Fibroblast of skin of left biceps (primary cell): ENCODE measurements at places on chromosomes 7 and 10.
A peak's percentile ranks its signal among the peaks of the same experiment; 100 is the strongest.

DNA sequence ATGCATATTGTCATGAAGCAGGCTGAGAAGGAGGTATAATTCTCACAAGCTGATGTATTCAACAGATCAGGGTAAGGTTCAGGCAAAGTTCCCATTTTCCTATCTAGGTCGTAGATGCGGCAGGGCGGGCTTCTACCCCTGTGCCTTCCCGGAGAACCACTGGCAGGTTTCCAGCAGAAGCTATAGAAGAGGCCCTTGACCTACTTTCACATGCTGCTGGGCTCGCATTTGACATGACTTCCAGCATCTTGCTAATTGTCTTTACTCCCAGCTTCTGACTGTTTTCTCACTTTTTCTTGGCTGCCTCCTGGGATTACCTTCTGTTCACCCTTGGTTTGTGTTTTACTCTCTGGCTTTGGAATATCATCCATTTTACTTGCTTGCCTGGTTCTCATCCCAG lies 32.6 kb upstream of the ORC5 start:
- no peak for DNase-seq

GRCh38 chr10:72098836-72099599 lies 10.7 kb upstream of the SPOCK2 start:
- DNase-seq = no peak

- DNase-seq = no peak
These were observed 68.0 kb downstream of the TRIL start for GRCh38 chr7:28890137-28890536.

GRCh38 chr7:44978511-44979366 lies at the start of gene MYO1G:
MYO1G (minus strand) TSS chr7:44979015; CDS start chr7:44978961, 54 bp downstream.
- no peak for DNase-seq

- DNase-seq = peak; percentile 38
These were observed 21.7 kb downstream of the RAB18 start for GRCh38 chr10:27525819-27526218.

DNA sequence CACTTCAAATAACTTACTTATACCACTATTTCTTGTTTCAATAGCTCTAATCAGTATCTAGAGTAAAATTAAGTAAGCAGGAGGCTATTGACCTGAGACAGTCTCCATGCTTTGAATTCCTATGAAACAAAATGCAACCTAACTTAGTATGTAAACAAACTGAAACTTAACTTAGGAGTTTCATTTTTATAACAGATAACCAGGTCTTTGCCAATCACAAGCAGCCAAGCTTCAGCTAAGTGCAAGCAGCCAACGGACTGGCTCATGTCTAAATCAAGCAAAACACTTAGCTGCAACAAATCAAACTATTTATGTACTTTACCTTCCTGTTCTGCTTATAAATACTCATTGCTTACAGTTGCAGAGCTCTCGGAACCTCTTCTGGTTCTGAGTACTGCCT lies 4.4 kb upstream of the GSTK1 start:
- DNase-seq = no peak

DNA sequence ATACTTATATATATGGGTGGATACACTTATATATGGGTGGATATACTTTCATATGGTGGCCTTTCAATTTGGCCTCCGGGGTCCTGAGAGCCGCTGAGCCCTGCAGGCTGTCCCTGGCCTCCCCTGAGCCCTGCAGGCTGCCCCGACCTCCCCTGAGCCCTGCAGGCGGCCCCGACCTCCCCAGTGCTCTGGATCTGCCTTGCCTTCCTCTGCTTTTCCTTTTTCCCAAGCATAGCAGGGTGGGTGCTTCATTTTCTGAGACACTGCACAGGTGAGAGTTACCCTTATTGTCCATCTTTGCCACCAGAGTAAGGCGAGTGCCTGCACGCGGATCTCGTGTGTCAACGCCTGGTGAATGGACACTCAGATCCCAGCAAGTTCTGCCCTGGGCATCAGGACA lies 106.6 kb downstream of the VIPR2 start:
- DNase-seq = no peak

DNA sequence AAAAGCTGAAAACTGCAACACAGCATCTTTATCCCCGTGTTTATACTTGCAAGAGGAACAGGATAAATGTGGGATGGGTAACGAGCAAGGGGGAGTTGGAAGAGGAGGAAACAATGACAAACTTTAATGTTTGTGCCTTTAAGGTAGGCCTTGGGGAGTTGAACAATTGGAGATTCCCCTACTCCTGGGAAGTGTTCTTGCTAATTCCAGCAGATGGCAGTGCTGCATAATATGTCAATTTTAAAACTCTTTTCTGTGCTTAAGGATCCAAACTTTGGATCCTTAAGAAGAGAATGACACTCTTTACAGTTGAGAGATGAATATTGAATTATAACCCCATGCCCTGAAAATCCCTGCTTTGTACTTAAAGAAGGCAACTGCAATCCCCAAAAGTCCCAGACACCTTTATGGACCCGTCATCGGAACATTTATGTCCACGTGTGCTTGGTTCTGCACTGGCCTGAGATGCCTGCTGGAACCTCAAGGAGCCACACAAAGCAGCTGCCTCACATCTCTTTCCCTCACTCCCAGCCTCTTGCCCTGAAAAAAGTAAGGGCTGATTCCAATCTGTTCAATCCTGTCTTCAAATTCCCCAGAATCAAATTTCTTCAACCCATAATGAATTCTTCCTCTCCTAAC lies 12.0 kb downstream of the IFIT5 start:
- DNase-seq = no peak

DNA sequence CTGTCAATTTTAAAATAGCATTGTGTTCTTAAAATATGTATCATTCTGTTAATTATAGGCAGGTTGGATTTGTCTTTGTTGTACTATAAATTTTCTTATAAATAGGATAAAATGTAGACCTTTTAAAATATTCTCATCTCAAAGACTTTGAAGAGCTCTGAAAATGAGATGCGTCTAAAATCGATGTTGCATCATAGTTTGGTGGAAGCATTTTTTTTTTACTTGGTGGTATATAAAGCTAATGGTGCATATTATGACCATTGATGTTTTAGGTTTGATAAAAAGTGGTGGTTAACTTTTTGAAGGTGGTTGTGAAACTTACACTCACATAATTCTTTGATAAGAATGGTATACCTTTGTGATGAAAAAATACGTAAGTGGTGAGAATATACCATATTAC lies 69.1 kb downstream of the ZNRF2 start:
- DNase-seq = no peak

GRCh38 chr10:71191019-71191418 lies 21.4 kb upstream of the UNC5B start:
- DNase-seq = no peak

DNA sequence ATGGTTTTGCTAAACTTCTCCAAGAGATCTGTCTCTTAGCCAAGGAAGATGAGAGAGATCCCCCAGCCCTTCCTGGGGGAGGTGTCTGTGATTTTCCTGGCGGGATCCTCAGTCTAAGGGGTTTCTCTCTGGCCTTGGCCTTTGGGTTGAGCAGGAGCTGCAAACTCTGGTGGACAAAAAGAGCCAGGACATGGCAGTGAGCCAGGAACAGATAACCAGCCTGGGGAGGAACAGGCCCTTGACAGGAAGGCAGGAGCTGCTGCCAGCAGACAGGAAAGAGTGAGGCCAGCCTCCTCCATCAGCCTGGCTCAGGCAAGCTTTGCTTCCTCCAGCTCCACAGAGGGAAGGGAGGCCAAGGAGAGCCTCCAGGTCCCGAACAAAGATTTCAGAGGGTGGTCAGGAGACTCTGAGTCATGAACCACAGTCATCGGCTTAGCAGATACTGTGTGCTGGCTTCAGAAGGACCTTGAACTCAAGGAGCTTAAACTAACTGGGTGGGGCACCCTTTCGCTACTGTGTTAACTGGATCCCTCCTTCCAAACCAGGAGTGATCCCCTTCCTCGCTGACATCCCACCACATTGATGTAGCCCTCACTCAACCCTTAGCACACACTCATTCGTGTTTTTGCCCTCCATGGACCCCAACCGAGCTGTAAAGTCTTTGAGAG lies 34.7 kb downstream of the DDIT4 start:
- no peak for DNase-seq

DNA sequence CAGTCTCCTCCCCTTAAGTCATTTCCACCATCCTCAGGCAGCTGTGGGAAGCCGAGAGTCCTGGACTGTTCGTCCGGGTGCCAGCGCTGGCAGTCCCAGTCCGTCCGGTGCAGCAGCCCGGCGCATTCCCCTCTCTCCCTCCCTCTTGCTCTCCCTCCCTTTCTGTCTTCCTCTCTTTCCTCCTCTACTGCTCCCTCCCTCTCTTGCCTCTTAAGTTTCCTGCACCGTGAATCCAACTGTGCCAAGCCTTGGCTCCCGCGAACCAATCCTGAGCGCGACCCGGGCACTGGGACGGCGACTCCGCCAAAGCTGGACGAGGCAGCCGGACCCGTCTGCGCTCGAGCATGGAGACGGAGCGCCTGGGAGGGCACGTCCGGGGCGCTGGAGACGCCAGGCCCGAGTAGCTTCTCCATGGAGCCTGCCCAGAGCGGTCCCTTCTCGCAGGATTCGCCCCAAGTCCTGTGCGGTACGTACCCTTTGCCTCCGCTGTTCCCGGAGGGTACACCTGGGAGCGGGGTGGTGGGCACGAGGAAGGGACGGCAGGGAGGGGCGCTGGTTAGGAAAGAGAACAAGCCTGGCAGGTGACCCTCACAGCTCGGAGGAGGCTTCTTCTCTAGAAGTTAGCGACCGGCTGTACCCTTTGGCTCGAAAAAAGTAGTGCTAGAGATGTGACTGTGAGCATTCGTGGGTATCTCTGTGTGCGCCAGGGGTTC lies 1.0 kb downstream of the NXPH1 start:
- DNase-seq = no peak

GRCh38 chr10:17494626-17495260 lies 40.3 kb upstream of the ST8SIA6 start:
- no peak for DNase-seq

- DNase-seq = no peak
These were observed 154.8 kb downstream of the ARHGAP12 start for GRCh38 chr10:31773749-31774298.

DNA sequence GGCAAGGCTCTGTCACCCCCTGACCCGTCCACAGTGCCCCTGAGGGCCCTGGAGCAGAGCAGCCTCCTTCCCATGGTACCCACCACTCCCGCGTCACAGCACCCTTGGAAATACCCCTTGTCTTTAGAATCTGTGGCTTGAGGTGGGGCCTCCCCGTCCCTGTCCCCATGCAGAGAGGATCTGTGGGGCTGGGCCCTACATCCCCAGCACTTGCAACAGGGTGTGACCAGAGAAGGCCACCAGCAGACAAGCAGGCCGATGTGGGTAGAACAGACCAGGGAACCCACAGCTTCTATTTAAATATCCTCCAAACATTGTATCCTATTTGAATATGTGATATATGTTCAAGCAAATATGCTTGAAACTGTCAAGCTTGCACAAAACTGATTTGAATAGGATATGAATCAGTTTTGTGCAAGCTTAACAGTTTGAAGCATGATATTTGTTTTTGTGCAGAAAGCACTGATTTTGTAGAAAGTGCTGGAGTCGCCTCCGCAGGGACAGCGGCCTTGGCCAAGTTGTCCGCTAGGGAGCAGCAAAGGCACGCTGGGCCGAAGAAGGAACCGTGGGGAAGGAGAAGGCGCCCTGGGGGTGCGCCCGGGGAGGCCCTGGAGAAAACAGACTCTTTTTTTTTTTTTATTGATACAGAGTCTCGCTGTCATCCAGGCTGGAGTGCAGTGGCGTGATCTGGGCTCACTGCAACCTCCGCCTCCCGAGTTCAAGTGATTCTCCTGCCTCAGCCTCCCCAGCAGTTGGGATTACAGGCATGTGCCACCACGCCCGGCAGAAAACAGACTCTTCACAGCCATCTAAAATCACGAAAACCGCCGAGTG lies 2.2 kb downstream of the CFAP46 start:
- peak; percentile 13 for DNase-seq

DNA sequence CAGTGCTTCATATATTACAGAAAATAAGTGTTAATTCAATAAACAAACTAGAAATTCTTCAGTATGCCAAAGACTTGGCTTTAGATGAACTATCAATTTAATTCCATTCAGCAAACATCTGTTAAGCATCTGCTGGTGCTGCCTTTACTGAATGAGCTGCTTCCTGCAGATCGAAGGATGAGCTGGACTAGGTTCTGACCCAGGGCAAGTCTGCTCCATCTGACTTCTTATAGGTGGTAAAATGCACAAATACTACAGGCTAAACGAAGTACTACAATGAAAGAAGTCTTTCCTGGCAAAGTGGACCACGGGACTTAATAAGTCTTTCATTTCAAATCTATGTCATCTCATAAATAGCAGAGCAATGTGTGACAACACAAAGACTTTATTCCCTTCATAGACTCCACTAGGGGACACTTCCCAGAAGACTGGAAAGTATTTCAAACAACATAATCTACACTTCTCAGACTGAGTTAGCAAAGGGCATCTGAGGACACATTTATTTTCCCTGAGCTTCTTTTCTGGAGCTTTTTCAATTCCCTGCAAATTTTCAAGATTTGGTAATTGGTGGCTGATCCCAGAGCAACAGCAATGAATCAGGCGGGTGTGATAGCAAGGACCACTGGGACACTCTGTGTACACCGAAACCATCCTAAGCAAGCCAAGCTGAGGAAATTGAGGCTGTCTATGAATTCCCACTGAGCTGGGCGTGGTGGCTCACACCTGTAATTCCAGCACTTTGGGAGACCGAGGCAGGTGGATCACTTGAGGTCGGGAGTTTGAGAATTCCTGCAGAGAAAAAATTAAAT lies 108.9 kb upstream of the FRMD4A start:
- no peak for DNase-seq

- DNase-seq = no peak
These were observed 102.7 kb upstream of the PCDH15 start for GRCh38 chr10:54903745-54904144.

DNA sequence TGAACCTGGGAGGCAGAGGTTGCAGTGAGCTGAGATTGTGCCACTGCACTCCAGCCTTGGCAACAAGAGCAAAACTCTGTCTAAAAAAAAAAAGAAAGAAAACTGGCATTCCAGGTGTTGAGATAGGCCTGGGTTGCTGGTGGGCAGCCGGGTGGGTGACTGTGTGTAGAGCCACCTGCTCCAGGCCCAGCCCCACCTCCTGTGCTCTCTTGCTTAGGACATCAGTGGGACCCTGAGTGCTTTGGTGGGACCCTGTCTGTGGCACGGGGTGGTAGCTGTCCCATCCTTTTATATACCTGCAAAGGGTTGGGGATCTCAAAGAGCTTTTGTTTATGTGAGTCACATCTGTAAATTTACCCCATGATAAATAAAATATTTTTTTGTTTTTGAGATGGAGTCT lies 6.2 kb downstream of the PAOX start:
- DNase-seq = no peak

- DNase-seq = no peak
These were observed 111.5 kb downstream of the PRPF18 start for GRCh38 chr10:13698217-13698616.

GRCh38 chr10:77604941-77605351 lies 32.7 kb downstream of the KCNMA1 start:
- DNase-seq = no peak

DNA sequence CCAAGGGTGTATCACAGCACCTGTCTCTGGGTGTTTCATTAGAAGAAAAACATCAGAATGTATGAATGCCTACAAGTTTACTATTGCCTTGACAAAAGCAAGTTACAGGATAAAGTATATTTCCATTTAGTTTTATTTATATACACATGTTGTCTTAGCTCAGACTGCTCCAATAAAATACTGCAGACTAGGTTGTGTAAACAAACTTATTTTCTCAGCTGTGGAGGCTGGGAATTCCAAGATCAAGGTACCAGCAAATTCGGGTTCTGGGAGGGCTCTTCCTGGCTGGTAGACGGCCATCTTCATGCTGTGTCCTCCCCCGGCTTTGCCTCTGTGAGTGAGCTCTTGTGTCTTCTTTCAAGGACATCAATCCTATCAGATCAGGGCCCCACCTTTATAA lies 77.1 kb upstream of the UNC5B start:
- DNase-seq = no peak
